ENCODE measurements at places on chromosomes 3 and 15. TPM values are rescaled to one million over a fixed set of nuclear protein-coding genes. Genes with fewer than 3 reads are reported as not detected.

ISL2 gene
- total RNA-seq = 0.12 TPM

APBA2 gene
- total RNA-seq = 11.7 TPM

GOLGA6L7 gene
- total RNA-seq = not detected

WDR48 gene
- total RNA-seq = 17.3 TPM

RASL12 gene
- total RNA-seq = 4.7 TPM

NR2E3 gene
- not detected for total RNA-seq

KBTBD12 gene
- total RNA-seq = not detected

PLA2G4F gene
- not detected for total RNA-seq

RPL39L gene
- 19.2 TPM for total RNA-seq

GOLGA6A gene
- total RNA-seq = not detected

RPP14 gene
- 6.5 TPM for total RNA-seq

RSRC1 gene
- 17.9 TPM for total RNA-seq

ABHD17C gene
- 16.9 TPM for total RNA-seq

MED12L gene
- total RNA-seq = 0.26 TPM

SPTBN5 gene
- under 0.01 TPM for total RNA-seq

ZBBX gene
- total RNA-seq = not detected

C3orf49 gene
- not detected for total RNA-seq

Data from pericardium fibroblast (primary cell).